Naive thymus-derived CD4-positive, alpha-beta T cell (primary cell): ENCODE measurements at places on chromosomes 1 and 21. TPM values are rescaled to one million over a fixed set of nuclear protein-coding genes. Genes with fewer than 3 reads are reported as not detected.
A peak's percentile ranks its signal among the peaks of the same experiment; 100 is the strongest.

DNA sequence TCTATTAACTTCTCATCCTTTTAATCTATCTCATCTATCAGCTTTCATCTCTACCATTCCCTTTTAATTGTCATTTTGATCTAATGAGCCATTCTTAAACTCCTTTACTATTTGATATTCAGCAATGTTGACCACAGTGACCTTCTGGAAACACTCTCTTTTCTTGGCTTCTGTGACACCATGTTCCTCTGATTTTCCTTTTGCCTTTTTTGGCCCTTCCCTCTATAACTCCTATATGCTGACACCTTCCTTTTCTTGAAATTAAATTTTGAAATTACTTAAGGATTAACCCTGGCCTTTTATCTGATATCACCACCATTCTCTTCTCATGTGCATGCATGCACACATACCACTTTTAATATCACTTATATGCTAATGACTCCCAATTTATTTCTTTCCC lies 41.2 kb upstream of the SAMSN1 start:
- no peak for DNase-seq

Gene LCE3A
- not detected for total RNA-seq

DNA sequence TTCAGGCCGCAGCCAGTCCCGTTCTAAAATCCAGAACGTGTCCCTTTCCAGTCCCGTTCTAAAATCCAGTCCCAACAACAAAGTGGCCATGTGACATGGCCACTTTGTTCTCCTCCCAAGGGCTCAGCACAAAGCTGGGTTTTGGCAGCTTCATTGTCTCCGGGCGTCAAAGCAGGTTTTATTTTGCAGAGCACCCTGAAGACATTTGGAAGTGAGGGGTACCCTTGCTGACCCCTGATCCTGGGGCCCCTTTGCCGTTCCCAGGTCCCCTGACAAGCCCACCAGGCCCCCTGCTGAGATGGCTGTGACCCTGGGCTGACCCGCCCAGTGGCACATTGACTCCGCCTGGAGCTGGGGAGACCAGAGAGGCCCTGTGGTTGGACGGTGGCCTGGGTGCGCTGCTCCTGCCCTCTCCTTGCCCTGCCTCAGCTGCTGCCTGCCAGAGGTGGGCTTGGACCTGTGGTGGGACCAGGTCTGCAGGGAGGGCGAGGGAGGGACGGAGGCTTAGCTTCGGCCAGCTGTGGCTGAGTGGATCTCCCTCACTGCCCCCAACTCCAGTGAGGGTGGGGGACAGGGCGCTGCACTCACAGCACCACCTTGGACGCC lies 4.3 kb downstream of the PFKL start:
- DNase-seq = no peak

Gene ETV3L
- not detected for total RNA-seq

Gene ZNF692
- 44.5 TPM for total RNA-seq

Gene MATN1
- 3.6 TPM for total RNA-seq

DNA sequence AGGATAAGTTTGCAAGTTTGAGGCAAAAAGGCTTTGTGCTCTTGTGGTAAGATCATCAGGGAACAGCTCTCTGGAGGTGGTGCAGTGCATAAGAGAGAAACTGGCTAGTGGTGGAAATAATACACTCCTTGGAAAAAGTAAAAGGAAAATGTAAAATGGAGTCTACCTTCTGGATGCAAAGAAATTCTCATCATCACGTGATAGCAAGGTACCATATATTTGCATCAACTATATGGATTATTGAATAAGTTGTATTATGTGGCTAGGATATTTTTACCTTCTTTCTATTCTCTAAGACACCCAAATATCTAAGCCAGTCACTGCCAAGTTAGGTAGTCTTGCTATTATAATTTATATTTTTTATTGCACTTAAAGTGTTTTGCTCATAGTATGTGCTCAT lies 14.0 kb upstream of the LRRC7 start:
- DNase-seq = no peak

DNA sequence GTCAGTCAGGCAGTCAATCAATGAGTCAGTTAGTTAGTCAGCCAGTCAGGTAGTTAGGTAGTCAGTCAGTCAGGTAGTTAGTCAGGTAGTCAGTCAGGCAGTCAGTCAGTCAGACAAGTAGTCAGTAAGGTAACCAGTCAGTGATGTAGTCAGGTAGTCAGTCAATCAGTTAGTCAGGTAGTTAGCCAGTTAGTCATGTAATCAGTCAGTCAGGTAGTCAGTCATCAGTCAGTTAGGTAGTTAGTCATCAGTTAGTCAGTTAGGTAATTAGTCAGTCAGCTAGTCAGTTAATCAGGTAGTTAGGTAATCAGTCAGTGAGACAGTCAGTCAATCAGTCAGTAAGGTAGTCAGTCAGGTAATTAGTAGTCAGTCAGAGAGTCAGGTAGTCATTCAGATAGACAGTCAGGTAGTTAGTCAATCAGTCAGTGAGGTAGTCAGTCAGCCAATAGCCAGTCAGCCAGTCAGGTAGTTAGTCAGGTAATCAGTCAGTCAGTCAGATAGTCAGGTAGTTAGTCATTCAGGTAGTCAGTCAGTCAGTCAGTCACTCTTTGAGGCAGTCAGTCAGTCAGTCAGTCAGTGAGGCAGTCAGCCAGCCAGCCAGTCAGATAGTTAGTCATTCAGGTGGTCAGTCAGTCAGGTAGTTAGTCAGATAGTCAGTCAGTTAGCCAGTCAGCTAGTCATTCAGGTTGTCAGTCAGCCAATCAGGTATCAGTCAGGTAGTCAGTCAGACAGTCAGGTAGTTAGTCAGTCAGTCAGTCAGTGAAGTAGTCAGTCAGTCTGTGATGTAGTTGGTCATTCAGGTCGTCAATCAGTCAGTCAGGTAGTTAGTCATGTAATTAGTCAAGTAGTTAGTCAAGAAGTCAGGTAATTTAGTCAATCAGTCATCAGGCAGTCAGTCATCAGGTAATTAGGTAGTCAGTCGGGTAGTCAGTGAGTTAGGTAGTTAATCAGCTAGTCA lies 15.3 kb downstream of the KRTAP10-1 start:
- DNase-seq = no peak

DNA sequence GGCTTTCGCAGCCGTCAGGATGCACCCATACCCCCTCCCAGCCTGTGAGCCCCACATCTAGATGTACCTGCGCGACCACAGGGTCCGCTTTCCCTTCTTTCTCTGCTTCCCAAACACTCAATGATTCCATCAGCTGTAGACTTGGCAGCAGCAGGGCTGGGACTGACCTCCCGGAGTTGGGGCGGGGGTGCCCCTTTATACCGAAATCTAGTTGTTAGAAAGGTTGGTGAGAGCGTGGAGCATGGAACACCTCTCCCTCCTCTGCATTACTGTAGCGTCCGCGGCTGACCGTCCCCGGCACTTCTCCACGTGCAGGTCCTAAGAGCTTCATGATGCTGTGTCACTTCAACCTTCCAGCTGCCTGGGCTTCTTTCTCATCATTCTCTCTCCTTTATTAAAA lies 21.1 kb upstream of the ACTRT2 start:
- DNase-seq = no peak

GRCh38 chr21:16422702-16423101 lies 692.9 kb downstream of the USP25 start:
- no peak for DNase-seq

GRCh38 chr1:150550222-150551050 lies 1.2 kb downstream of the ADAMTSL4 start:
- no peak for DNase-seq

DNA sequence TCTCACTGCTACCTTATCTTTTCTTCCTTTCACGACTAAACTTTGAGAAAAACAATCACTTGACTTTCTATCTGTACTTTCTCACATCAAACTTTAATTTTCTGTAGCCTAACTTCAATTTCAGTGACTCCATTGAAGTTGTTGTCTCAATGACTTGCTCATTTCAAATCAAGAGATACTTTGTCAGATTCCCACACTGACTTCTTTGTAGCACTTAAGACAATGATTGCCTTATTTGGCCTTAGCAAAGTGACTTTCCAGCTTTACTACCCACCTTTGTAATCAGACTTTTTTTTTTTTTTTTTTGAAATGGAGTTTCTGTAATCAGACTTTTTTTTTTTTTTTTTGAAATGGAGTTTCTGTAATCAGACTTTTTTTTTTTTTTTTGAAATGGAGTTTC lies 37.0 kb downstream of the AGO4 start:
- no peak for DNase-seq

Gene GPR157
- 4.0 TPM for total RNA-seq

Gene ERRFI1
- total RNA-seq = 0.84 TPM

DNA sequence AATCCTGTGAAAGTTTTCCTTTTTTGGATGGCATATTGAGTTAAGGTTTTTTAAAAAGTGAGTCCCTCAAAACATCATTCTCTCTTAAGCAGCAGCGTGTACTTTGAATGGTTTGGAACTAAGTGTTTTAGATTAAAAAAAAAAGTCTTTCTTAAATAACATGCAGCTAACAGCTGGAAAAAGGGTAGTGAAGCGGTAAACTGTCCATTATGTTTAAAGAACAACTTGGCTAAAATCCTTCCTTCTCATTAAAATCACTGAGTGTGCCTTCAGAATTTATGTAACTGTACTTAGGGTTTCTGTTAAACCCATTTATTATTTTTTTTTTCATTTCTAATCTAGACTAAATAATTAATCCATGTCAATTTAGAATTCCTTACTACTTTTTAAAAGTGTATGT lies 254.2 kb upstream of the ADAMTS5 start:
- no peak for DNase-seq

GRCh38 chr1:148315071-148315811 lies 163.2 kb upstream of the NBPF11 start:
- DNase-seq = no peak

Gene RGS16
- total RNA-seq = 0.54 TPM

Gene DPT
- not detected for total RNA-seq

GRCh38 chr1:63674238-63674864 lies 81.1 kb downstream of the PGM1 start:
- no peak for DNase-seq

Gene SLFNL1
- 0.95 TPM for total RNA-seq

Gene TMEM82
- not detected for total RNA-seq

Gene ENTREP3
- total RNA-seq = 11.6 TPM

DNA sequence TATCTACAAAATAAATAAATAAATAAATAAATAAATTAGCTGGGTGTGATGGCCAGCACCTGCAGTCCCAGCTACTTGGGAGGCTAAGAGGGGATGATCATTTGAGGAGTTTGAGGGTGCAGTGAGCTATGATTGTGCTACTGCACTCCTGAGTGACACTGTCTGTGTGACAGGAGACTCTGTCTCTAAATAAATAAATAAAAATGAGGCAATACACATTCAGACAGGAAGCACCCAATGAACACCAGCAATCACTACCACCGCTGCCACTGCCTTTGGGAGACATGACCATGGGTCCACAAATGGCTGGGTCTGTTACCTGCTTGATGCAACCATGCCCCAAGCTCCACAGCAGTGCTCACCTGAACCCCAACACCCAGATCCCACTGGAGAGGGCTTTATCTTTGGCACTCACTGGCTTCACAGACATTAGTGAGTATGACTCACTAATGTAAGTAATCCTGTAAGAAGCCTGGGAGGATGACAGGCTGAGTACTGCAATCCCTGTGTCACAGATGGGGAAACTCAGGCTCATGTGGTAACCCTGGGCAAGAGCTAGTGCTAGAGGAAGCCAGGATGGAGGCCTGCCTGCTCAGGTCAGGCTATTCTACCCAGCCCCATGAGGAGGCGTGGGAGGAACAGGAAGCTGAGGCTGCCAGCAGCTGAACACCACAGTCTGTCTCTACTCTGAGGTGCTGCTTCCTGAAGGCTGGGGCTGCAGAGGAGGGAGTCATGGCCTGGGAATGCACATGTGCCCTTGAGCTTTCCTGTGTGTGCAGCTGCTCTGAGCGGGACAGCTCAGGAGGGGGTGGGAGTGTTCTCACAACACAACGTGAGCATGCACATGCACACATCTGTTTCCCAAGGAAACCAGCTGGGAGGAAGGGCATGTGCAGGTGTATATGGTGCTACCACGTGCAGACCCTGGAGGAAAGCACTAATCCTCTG lies 43.0 kb downstream of the SLC9A1 start:
- DNase-seq = peak; percentile 63

DNA sequence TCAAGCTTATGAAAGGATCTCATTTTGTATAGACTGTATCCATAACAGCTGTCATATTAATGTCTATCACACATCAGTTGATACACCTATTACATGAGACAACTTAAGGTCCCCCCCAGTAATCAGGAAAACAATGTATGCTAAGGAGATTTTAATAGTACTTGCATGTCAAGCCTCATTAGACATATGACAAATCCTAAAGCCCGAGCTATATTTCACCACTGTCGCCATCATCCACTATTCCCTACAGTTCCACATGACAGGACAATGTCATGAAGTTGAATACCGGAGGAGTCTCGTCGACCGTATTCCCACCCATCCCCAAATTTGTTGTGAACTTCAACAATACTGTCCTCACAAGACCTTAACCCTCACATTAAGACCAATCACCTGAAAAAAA lies 3.4 kb downstream of the HMGN1 start:
- DNase-seq = no peak

GRCh38 chr1:12717301-12717838 lies 1.5 kb downstream of the AADACL3 start:
- DNase-seq = no peak

- DNase-seq = no peak
These were observed 93.3 kb upstream of the CD1D start for GRCh38 chr1:158087320-158087927.

DNA sequence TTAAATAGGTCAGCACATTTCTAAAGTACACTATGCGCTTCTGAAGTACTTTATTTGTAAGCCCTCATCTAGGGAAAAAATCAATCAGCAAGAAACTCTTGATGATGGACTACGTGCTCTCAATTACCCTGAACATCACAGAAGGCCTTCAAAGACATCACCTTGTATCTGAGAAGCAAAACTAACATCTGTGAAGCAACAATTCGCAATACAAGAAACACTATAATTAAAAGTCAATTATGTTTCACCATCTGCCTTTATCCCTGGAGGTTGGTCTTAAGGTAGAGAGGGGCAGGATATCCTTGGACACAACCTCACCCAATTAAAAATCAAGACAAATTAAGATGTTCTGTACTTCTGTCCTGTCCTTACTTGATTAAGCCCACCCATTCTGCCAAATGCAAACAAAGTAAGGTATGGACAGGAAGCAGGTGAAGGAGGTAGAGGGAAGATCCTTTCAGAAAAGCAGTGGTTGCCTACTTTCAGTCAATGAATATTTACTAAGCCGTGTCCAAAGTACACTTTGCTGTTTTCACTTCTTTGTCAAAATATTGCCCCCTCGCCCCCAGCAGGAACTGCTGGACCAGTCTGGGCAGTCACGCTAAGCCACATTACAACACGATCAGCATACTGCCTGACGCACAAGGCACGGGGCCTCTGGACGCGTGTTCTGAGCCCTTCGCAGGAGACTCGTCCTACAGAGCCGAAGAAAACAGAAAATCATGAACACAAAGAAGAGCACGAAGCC lies 887 bp downstream of the SLC19A2 start:
- DNase-seq = peak; percentile 35

Gene DIO1
- not detected in 2 replicates for total RNA-seq

- no peak for DNase-seq
These were observed 167.7 kb downstream of the ACTL8 start for GRCh38 chr1:17922833-17923232.

Gene RAB3B
- total RNA-seq = not detected
